ENCODE measurements at places on chromosomes 6 and 20.

DNA sequence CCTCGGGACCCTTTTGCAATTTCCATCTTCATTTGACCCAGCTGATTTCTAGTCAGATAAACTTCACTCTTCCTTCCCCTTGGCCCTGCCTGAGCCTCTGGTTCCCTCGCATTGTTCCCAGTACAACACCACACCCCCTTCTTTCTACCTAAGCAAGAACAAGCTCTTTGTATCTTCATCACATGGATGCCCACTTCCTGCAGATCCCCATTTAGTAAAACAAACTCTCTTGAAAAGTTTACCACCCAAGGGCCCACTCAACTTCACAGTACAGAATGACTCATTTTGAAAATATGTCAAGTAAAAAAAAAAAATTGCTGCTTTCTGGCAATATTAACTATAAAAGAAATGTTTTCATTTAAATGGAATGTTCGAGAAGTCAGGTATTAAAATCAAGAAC is 5.2 kb downstream of the FAXC start:
- no peak for DNase-seq

GRCh38 chr20:48634641-48635040 is 193.2 kb downstream of the PREX1 start:
- DNase-seq, result no peak

- no peak for DNase-seq
Measured at GRCh38 chr6:73560182-73560732, 39.4 kb upstream of the EEF1A1 start.

GRCh38 chr20:47551841-47552240 is 50.2 kb downstream of the NCOA3 start:
- DNase-seq, result no peak

GRCh38 chr6:4287811-4288244 is 152.5 kb upstream of the ECI2 start:
- DNase-seq, result no peak

Measured in CD4-positive, alpha-beta T cell treated with Interleukin-1 beta for 1 hour (primary cell).